Fibroblast of skin of right biceps (primary cell): ENCODE measurements at places on chromosomes 13 and 19.

DNA sequence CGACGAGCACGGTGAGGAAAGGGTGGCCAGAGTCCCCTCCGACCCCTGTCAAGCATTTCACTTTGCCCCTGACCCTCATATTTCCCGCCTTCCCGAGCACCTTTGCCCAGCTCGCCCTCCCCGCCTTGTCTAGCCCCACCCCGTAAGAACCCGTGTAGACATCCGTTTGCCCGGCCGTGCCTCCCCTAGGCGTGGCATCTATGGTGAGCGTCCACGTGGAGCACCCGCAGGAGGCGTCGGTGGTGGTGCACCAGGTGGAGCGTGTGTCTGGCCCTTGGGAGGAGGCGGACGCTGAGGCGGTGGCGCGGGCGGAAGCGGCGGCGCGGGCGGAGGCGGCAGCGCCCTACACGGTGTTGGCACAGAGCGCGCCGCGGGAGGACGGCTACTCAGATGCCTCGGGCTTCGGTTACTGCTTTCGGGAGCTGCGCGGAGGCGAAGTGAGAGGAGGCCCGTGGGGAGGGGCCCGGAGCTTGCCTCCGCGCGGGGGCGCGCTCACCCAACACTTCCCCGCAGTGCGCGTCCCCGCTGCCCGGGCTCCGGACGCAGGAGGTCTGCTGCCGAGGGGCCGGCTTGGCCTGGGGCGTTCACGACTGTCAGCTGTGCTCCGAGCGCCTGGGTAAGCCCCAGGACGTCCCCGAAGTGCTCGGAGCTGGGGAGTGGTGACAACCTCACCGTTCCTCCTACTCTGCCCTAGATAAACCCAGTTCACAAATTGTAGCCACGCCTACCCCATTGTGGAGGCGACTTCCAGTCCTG is 4.2 kb downstream of the LTBP4 start:
- peak; percentile 44 for DNase-seq

GRCh38 chr19:1483131-1483978 is 4.3 kb upstream of the C19orf25 start:
- no peak for DNase-seq

DNA sequence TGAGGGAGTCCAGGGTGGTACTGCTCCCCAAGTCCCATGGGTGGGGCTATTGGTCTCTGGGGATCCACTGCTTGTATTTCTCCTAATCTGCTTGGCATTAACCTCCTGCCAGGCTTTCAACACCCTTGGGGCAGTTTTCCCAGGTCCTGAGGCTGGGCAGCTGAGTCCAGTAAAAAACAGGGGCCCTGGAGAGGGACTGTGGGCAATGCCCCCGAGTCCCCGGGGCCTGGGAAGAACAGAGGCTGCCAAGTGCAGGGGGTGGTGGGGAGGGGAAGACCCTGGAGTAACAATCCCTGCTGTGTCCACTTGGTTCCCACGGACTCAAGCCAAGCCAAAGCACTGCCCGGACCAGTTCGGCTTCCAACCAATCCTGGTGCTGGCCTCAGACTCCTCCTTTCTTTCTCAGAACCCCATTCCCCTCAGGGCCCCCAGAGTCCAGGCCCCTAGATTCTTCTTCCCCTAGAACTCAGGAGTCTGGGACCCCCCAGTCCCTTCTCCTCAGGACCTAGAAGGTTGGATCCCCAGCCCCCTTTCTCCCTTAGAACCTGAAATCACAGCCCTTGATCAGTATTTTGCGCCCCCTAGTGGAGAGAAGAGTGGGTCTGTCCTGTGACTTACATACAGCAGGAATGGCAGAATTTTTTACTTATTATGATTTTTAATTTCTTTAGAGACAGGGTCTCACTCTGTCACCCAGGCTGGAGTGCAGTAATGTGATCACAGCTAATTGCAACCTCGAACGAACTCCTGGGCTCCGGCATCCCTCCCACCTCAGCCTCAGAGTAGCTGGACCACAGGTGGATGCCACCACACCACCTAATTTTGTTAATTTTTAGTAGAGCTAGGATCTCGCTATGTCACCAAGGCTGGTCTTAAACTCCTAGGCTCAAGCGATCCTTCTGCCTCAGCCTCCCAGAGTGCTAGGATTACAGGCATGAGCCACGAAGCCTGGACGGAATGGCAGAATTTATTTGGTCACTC is 3.7 kb upstream of the CLPTM1 start:
- DNase-seq, result peak; percentile 76

- DNase-seq, result no peak
Measured at GRCh38 chr19:1700733-1701663, 48.6 kb upstream of the TCF3 start.

DNA sequence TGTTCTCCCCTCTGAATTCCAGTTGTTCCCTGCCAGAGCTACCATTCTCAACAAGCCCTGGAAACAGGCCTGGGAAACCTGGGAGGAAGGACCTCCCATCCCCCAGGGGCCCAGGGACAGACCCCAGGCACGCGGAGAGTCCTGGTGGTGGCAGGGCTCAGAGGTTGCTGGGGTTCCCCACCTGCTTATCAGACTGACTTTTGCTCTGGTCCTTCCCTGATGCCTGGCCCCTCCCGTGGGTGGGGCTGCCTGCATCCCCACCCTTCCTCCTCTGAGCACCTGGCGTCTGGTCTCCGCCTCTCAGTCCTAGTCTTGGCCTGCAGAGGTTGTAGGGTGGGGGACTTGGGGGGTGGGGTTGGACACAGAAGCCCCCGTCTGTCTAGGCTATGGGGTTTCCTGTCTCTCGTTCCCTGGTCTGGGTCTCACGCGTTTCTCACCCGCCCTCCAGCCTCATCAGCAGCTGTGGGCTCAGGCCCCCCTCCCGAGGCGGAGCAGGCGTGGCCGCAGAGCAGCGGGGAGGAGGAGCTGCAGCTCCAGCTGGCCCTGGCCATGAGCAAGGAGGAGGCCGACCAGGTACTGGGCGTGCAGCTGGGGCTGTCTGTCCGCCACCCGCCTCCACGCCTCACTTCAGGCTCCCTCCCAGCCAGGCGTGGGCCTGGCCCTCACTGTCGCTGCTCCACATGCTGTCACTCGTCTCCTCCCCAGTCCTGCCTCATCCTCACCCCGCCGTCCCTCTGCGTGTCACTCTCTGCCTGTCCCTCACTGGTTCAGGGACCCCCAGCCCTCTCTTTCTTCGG is 13.6 kb downstream of the EPN1 start:
- no peak for DNase-seq

- no peak for DNase-seq
Measured at GRCh38 chr19:19530423-19530804, 1.7 kb downstream of the YJEFN3 start.

GRCh38 chr19:48561412-48561811 is 9.4 kb downstream of the SULT2B1 start:
- DNase-seq, result no peak

DNA sequence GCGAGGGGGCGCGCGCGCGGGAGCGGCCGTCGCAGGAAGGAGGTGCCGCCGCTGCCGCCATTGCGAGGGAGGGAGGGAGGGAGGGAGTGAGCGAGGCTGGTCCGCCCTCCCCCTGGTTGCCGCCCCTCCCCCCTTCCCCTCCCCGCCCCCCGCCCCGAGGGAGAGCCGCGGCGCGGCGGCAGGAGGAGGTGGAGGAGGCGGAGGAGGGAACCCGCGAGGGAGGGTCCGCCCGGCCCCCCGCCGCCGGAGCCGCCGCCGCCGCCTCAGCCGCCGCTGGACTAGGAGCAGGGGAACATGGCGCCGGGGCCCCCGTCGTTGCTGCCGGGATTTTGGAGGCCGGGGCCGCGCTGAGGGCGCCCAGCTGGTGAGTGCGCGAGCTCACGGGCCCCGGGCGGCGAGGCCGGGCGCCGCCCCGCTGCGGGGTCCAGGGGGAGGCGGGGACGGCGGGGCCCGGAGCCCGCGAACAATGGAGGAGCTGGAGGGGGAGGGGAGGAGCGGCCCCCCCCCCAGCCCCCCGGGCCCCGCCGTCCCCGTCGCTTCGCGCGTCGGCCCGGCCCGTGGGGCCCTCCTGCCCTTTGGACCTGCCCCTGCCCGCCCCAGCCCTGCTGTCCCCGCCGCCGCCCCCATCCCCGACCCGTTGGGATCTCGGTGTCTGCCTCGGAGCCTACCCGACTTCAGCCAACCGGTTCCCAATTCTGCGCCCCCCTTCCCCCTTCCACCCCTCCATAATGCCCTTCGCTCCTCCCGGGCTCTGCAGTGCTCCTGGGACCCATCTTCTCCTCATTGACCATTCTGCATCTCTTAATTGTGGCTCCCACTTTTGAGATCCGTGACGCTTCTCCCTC is at the start of gene ARHGAP35:
ARHGAP35 (plus strand) TSS at position 152 of the 845 bp plus-strand sequence. CDS start 57,679 bp downstream, outside the sequence.
- DNase-seq, result peak; percentile 92

- peak; percentile 38 for DNase-seq
Measured at GRCh38 chr19:39765091-39766076, 13.3 kb upstream of the LEUTX start.

- DNase-seq, result no peak
Measured at GRCh38 chr19:16877581-16877980, 11.2 kb upstream of the F2RL3 start.
